ENCODE measurements at places on chromosomes 2 and 18.

DNA sequence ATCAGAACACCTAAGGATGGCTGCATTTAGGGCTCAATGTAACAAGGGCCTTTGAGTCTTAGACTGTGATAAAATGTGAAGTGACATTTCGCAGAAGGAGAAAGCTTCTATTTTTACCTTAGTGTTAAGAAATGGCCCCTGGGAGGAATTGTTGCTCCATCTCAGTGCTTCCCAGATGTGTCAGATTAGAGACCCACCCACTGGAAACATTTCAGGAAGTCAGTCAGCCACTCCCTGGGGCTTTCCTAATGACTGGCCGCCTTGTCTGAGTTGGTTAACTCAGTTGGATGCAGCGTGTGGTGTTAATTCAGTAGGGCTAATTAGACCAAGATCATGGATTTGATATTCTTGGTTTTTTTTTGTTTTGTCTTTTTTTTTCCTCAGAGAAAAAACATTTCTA, 355.9 kb downstream of the PIK3C3 start:
- DNase-seq: no peak

DNA sequence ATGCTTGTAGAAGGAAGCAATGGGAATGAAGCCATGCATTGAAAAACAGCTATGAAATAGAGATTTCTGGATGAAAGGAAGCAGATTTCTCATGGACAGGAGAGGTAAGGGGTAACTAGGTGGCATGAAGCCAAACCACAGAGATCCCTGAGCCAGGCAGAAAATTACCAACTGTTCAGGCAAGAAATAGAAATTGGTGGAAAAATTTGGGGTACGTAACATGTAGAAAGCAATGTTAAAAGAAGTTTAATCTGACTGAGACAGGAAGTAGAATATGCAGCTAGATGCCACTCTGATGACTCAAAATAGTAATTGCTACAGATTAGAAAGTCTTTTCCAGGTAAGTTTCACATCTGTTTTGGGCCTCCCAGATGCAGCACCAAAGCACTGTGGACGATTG, 928.5 kb upstream of the CELF4 start:
- DNase-seq: no peak

GRCh38 chr18:57621246-57621604, 411 bp downstream of the NARS1 start:
- no peak for DNase-seq

- no peak for DNase-seq
These were observed 381.6 kb downstream of the DSEL start for GRCh38 chr18:67134911-67135310.

GRCh38 chr2:62010632-62011256, 105.3 kb downstream of the COMMD1 start:
- no peak for DNase-seq

DNA sequence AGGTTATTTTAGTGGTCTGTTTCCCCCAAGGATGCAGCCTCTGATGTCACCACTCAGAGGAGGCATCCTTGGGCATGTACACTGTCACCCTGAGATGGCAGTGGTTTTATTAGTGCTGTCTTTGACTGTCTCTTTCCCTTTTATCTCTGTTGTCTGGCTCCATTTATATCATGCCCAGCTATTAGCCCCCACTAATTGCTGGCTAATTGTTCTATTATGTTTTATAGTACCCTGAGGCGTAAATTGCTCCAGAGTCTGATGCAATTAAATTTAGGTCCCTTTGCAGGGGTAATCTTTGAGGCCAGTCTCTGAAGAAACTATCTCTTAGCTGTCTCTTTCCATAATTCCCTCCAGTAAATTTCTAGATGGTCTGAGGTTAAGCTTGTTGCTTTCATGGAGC, 301.0 kb upstream of the KLHL29 start:
- DNase-seq: no peak

DNA sequence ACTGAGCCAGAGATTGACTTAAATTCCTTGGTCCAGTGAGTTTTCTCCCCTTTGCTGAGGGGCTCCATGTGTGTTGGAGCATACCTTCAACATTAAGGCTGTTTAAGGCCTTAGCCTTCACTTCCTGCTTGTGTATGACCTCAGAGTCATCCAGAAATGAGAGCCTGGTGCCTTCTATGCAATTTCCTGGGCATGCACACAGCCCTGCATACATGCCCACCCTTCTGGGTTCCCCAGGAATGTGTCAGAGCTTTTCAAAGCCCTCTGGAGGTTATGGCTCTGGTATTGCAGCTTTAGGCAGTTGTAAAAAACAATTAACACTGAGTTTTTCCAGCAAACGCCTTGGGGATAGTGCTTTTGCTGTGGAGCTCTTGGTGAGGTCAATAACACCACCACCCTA, 16.7 kb downstream of the IL1R1 start:
- DNase-seq: no peak

DNA sequence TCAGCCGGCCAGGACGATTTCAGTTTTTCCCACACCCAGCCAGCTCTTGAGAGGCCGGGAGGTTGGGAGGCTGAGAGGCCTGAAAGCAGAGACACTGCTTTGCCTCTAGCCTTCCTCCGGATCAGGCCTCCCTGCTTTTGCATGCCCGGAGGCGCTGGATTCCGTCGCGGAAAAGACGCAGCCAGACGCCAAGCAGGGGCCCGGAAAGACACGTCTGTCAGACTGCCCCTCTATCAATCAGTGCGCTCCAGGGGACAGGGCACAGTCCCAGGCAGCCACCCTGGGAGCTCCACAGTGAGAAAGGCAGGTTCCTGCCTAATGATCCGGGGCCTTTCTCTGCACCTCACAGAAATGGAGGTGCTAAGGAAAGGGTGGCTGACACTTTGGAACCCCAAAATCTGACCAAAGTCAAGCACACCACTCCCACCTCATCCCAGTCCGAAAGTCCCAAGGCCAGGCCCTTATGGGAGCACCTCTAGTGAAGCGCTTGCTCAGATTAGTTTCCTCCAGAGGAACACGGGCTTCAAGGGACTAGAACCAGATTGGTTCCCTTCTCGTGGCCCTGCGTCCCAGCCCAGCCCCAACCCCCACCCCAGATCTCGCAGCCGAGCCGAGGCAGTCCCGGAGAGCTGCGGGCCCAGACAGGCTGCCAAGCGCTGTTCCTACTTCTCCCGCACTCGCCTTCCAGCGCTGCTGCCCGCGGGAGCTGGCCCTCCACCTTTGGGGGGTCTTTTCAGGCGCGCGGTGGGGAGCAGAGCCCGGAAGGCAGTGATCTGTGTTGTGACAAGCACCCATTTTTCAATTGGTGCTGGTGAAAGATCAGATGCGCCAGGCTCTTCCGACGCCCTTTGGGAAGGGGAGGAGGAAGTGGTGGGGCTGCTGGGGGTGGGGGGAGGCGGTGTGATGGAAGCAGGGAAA, 5.0 kb downstream of the DLX1 start:
- no peak for DNase-seq

DNA sequence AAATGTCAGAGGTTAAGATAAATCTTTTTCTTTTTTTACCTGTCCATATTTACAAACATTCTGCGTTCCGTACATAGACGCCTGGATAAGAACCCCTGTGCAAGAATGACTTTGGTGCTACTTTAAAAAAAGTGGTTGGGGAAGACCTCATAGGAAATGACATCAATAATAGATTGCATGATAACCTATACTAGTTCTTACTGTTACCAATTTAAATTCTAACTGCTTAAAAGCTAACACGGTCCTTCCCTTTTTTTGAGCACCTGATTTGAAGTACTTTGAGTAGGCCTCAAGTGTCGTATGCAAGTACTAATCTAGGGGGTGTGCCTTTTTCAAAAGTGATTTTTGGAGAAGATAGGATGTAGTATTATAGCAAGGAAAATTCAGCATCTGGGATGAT, 2.1 kb downstream of the SLC39A10 start:
- DNase-seq: no peak

DNA sequence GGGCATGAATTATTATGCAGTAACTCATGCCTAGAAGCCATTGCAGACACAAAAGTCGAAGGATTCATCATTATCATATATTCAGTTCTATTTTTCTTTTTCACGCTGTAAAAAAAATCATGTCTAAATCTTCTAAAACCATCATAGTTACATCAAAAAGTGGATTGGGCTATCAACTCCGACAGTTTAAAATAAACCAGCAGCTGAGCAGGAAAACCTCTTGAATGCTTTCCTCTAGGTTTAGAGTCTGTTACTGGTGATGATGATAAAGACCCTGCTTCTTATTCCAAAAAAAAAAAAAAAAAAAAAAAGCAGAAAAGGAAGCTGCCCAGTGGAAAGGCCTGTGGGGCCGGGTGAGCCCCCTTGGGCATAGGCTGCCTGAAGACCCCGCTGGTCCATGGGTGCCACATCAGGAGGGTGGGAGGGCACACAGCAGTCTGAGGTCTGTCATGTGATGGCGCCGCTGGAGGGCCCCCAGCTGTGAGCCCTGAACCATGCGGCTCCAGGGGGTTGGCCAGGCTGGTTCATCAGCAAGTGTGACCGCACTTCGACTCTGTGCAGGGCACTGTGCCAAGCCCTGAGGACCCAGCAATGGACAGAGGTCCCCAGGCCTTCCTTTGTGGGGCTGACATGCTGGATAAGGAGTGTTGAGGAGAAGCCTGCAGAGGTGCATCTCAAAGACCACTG, 199.6 kb downstream of the EIPR1 start:
- DNase-seq: no peak

DNA sequence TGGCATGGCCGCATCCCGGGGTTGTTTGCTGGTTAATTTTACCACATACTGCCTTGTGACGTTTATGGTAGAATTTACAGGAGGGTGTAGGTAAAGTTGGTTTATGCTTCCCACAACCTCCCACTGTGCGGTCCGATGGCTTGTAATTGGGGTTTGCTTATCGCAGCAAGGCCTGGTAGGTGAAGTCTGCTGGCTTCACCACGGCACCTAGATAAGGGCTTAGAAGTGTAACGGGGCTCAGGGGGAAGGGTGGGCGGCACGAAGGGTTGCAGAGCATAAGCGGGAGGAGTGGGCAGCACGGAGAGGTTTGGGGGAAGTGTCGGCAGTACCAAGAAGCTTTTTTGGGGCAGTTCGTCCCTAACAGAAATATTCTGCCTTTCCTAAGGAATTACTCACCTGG, 39.0 kb upstream of the TMEM131 start:
- no peak for DNase-seq

DNA sequence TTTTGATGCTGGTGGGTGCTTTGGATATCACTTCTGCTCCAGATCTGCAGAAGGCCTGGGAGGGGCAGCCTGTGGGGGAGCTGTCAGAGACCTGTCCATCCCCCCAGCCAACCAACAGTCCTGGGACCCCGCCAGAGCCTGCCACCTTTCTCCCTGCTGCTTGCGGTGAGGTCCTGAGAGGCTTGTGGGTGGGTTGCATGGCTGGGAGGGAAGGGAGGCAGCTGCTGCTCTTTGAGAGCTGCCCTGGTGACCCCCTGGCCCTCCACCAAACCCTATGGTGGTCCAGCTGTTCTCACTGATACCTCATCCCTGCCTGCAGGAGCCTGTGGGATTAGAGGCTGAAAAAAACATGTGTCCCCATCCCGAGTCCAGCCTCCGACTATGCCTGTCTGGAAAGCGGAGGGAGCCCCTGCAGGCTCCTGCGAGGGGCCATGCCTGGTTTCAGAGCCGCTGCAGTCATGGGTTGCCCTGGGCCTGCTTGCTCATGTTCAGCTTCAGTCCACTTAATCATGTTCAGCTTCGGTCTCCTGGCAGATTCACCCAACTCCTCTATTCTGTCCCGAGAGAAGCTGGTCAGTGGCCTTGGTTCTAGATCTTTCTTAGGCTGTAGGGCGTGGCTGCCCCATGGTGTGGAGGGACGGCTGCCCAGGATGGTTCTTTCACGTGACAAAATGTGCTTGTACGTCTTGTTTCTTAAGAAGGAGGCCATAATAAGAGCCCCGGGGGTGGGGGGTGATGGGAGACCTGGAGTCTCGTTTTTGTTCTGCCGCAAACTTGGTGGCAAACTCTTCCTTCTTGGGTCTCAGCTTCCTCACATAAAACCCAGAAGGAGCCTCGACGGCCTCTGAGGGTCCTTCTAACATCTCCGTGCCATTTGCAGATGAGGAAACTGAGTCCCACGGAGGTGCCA, 98.5 kb downstream of the CTIF start:
- no peak for DNase-seq

- no peak for DNase-seq
These were observed 27.8 kb downstream of the RTP5 start for GRCh38 chr2:241897231-241897916.

- DNase-seq: no peak
These were observed 263.8 kb downstream of the RBM43 start for GRCh38 chr2:150997702-150998440.

DNA sequence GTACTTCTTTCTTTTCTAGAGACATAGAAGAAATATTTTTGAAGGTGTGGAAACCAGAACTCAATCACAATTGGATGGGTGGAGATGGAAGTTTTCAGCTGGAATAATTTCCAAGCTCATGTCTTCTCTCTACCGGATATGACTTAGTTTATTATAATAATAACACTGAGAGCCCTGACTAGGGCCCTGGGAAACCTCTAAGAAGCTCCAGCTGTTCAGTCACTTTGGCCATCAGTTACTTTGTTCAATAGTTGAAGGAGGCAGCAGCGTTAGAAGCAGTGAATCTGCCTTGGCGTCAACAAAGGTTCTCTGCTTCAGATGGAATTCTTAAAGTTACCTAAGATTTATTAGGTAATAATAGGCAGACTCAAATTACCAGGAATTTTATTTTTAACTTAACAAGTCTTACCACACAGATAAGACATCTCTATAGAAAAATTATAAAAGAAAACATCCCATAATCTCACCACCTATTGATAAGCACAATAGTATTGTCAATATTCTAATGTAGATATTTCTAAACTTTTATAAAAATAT, 293.8 kb upstream of the CHAC2 start:
- DNase-seq: no peak

DNA sequence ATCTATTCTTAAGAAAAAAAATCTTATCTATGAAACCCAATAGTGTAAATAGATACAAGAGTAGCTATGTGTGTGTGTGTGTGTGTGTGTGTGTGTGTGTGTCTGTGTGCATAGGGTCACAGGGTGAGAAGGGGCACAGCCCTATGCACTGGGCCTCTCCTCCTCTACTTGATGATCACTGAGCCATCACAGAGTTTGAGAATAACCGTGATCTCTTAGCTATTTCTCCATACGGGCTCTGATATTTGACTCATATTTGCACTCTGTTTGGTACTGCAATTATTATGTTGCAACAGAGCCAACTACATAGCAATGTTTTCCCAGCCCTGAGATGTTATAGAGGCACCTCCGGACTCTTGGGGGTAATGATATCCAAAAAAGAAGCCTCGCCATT, 28.8 kb upstream of the SLC40A1 start:
- no peak for DNase-seq

- no peak for DNase-seq
These were observed 607.1 kb downstream of the ADCYAP1 start for GRCh38 chr18:1511619-1512311.

Measured in cortex of kidney (tissue), 1 donor.